Fibroblast of skin of scalp (primary cell): ENCODE measurements at places on chromosomes 4 and X.

DNA sequence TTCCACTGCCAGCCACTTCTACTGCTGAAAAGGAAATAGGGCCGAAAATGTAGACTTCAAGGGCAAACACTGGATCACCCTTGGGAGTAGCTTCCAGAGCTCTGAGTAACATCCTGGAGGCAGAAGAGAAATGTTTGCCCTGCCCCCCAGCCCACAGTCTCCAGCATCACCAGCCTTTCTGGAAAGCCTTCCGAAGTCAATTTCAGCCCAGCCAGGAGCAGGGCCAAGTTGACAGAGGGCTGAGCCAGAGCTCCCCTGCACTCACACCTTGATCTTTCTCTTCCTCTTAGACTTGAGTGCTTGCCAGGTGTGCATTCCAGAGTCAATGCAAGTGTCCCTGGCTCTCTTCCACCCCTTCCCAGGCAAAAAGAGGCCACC lies 35.2 kb downstream of the SLC25A5 start:
- peak; percentile 96 for DNase-seq

- DNase-seq: peak; percentile 46
Observed at GRCh38 chr4:169238445-169238844, 32.3 kb downstream of the SH3RF1 start.

- peak; percentile 73 for DNase-seq
Observed at GRCh38 chrX:50721764-50722521, 92.1 kb downstream of the SHROOM4 start.

- DNase-seq: no peak
Observed at GRCh38 chr4:2064276-2064991, 5.3 kb downstream of the NAT8L start.

GRCh38 chr4:121112530-121112929 lies 40.2 kb upstream of the NDNF start:
- DNase-seq: no peak

DNA sequence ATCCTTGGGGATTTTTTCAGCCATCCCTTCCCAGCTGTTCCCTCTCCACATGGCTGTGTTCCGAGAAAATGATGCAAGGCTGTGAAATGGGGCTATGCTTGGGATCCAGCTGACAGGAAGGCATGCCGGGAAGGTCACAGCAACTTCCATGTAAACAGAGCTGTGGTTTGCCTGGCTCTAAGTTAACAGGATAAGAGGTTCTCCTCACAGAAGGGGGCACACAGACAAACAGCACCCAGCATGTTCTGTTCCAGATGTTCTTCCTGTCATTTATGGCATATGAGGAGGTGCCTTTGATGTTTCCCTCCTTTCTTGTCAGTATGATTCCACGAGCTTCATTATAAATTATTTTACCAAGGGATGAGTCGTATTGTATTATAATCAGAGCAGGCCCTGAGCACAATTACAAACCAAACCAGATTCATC lies 220.7 kb downstream of the ANTXR2 start:
- peak; percentile 96 for DNase-seq

DNA sequence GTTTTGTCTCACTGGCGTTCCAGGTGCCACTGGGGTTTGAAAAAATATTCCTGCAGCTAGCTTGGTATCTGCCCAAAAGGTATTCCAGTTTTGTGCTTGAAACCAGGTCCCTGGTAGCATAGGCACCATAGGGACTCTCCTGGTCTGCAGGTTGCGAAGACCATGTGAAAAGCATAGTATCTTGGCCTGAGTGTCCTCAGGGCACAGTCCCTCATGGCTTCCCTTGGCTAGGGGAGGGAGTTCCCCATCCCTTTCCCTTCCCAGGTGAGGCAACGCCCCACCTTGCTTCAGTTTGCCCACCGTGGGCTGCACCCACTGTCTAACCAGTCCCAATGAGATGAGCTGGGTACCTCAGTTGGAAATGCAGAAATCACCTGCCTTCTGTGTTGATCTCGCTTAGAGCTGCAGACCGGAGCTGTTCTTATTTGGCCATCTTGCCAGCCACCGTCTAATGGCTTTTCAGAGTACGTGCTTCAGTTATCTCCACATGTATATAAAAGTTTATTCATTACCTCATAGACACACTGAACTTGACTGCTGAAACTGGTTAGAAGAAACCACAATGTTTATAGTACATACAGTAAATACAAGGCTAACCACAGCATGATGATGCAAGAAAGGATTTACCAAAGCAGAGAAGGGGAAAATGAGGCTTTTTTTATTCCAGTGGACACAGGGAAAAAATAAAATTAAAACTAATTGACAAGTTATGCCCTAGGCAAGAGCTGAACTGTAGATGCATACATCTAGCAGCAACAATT lies 10.6 kb downstream of the PBDC1 start:
- peak; percentile 43 for DNase-seq

DNA sequence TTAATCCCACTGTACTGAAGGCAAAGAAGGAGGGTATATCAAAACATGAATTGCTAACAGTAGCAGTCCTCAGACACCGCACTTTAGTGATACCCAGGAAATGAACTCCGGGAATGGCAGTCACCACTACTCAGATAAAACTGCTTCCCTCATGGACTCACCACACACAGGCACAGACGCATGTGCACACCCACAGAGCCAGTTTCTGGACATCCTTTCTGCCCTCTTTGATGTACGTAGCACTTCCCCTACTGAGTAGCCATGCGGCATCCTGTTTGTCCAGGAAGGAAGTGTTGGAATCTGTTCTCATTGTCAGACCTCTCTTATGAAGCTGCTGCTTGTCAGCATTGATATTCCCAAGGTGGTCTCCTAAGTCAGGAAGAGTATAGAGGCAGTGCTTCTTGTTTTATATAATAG lies 95.7 kb downstream of the DCLK2 start:
- DNase-seq: no peak
